Activated T-cell treated with anti-CD3 and anti-CD28 coated beads, Interleukin-2, amount 50 U/mL, for 24 hours (primary cell): ENCODE measurements at places on chromosomes 2 and 18.
A peak's percentile ranks its signal among the peaks of the same experiment; 100 is the strongest.

DNA sequence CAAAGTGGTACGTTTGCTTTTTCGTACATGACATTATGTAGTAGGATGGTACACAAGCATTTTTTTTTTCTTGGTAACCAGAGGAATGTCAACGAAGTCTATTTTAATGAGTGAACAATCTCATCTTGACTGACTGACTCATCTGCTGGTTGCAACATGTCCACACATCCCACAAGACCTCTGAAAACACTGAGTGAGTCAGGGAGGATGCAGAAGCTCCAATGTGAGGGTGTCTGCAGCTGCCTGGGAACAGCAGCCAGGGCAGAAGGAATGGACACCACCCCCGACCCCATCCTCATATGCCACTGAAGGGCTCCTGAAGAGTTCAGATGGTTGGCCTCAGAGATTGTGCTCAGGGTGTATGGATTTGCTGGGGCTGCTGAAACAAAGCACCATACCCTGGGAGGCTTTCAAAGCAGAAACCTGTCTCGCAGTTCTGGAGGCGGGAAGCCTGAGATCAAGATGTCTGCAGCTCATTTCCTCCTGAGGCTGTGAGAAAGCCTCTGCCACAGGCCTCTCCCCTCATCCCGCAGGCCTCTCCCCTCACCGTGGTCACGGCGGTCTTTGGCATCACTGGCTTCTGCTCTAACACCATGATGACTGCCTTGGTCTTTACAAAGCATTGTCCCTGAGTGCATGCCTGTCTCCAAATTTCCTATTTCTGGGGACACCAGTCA is 124.6 kb downstream of the LRATD1 start:
- no peak for DNase-seq

- peak; percentile 43 for DNase-seq
Observed at GRCh38 chr18:57077786-57078552, 68.9 kb upstream of the BOD1L2 start.

- DNase-seq: no peak
Observed at GRCh38 chr2:133503323-133503722, 64.9 kb downstream of the NCKAP5 start.

- DNase-seq: no peak
Observed at GRCh38 chr2:44965684-44966083, 24.2 kb downstream of the SIX3 start.

GRCh38 chr2:173441222-173441621 is 86.5 kb downstream of the CDCA7 start:
- DNase-seq: no peak

- no peak for DNase-seq
Observed at GRCh38 chr18:75183524-75183923, 25.4 kb downstream of the PTGR3 start.

DNA sequence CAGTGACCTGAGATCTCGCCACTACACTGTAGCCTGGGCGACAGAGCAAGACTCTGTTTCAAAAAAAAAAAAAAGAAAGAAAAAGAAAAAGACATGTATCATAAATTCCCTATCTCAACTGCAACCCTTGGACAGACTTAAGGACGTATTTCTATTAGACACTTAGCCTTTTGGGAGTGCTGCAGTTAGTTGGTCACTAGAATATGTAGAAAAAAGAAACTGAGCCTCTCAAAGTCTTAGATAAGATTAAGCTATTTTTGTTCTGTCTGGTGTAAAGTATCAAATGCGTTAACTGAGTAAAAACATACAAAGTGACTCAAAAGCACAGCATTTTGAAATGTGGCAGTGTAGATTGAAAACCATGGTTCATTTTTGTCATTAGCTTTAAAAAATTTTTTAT is 7.3 kb downstream of the NBEAL1 start:
- no peak for DNase-seq

DNA sequence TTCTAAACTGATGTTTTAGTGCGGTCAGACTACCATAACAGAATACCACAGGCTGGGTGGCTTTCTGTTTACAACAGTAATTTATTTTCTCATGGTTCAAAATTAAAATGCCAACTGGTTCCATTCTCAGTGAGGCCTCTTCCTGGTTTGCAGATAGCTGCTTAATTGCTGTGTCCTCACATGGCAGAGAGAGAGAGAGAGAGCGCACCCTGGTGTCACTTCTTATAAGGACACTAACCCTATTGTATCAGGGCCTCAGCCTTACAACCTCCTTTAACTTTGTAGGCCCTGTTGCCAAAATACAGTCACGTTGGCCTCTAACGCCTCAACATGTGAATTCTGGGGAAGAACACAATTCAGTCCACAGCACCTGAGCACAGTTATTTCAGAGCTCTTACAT is 37.5 kb upstream of the ZNF385B start:
- no peak for DNase-seq

- DNase-seq: no peak
Observed at GRCh38 chr2:25178976-25179375, 10.6 kb upstream of the POMC start.

DNA sequence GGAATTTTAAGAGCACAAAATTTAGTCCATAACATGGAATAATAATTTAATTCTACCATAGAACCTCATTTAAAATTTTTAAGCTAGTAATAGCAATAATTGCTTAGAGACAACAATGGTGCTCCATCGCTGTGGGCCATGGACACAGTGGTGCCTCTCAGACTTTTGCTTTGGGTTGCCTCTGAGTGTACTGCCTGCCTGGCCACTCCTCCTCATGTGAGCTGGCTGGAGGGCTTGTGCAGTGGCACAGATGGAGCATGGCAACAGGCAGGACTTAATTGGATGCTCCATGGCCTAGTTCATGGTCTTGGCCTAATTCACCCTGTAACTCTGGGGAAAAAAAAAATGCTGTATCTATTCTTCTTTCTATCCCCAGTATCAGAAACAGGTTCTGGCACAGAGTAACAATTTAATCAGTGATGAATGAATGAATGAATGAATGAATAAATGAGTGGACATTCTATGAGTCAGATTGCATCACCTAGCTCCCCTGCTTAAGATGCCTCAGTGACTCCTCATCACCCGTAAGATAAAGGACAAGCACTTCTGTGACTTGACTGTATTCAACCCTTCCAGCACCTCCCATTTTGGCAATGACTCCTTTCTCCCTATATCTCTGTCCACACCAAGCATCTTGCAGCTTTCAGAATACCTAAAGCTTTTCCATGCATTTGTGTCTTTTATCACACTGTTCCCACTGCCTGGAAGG is 211.8 kb upstream of the SLC14A2 start:
- DNase-seq: no peak

DNA sequence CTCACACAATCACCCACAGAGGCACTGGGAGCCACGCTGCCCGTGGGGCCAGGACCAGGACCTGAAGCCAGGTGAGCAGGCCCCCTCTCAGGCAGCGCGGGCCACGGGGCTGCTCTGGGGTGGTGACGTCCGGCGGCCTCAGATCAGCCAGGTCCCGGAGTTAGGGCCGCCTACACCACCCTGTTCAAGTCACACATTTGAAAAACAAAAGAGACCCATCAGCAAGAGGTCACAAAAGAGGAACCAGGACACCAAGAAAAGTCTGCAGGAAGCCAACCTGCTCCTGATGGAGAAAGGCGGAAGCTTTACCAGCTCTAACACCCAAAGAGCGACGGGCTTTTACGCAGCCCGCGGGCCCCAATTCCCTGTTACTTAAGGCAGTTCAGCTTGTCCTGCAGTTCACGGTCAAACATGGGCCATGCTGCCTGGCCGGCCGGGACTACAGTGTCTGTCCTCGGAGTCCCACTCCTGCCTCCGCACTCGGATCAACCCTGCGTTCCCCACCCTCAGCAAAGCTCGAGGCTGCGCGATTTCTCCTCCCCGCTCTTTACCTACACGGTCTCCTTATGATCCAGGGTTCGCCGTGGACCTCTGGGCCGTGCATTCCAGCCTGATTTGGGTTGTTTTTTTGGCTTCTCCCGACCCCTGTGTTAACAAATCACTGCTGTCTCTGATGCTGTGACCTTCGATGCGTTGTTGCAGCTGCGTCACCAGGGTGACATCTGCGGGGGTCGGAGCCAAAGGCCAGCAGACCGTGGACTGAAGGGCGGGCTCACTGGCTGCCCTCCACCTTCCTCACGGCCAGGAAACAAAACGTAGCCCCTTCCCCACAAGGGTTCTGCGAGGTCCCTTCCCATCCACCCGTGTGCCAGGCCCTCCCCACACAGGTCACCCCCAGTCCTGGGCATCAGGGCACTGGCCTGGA is 31.0 kb downstream of the SNORC start:
- no peak for DNase-seq

DNA sequence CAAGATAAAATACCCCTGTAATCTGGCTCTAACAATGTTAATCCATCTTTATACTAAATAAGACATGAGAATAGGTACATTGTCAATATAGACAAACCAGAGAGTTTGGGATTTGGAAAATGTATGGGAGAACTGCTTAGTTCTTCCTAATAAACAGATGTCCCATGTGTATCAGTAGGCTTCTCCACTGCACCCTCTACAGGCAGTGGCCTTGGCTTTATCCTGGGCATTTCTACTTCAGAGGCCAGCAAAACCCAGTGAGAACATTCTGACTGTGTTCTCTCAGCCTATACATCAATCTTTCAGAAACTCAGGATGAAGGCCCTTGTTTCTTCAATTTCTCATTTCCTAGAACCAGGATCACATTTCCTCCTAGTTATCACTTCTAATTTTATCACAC is 1167.5 kb upstream of the ACVR2A start:
- DNase-seq: no peak

DNA sequence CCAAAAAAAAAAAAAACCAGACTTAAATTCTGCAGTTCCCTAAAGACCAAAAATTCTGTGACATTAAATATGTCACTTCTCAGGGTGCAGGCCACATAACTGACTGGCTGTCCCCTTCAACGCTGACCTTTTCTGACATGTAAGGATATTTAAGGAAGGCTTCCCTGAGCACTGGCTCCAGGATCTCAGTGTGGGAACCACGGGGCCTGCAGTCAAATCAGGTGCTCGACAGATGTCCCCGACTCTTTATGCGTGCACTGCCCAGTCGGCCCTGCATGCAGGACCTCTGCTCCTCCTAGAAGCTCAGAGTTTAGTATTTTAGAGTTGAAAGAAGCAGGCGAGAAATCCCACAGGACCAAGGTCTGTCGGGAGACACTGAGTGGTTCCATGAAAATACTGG is 69.4 kb upstream of the POMC start:
- no peak for DNase-seq

DNA sequence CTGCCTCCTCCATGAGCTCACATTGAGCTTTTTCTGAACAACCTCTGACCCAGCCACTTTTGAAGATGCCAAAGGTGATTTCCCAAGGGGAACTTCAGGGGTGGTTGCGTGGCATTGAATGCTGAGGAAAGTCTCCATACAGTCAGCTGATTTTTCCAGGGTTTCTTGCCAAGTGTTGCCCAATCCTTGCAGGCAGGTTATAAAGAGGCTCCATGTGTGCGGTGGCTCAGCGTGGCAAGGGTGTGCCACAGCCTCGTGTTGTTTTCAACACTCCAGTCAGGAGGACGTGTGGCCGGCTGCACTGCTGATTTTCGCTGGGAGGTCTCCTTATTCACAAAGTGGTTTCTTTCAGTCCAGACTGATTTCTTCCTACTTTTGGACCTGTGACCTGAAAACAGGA is 81.4 kb upstream of the GATA6 start:
- DNase-seq: no peak

DNA sequence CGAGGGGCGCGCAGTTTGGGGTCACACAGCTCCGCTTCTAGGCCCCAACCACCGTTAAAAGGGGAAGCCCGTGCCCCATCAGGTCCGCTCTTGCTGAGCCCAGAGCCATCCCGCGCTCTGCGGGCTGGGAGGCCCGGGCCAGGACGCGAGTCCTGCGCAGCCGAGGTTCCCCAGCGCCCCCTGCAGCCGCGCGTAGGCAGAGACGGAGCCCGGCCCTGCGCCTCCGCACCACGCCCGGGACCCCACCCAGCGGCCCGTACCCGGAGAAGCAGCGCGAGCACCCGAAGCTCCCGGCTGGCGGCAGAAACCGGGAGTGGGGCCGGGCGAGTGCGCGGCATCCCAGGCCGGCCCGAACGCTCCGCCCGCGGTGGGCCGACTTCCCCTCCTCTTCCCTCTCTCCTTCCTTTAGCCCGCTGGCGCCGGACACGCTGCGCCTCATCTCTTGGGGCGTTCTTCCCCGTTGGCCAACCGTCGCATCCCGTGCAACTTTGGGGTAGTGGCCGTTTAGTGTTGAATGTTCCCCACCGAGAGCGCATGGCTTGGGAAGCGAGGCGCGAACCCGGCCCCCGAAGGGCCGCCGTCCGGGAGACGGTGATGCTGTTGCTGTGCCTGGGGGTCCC is at the start of gene ITGA4:
TSS of gene ITGA4 (plus strand) at position 266 of the 620 bp plus-strand sequence. CDS start at position 535, 269 bp downstream.
- DNase-seq: peak; percentile 92

GRCh38 chr2:149490296-149490695 is 97.3 kb downstream of the MMADHC start:
- DNase-seq: no peak

- DNase-seq: no peak
Observed at GRCh38 chr2:105324101-105324500, 5.4 kb downstream of the TGFBRAP1 start.

- peak; percentile 45 for DNase-seq
Observed at GRCh38 chr2:127226520-127227263, 6.6 kb upstream of the CYP27C1 start.

- DNase-seq: no peak
Observed at GRCh38 chr2:2846332-2847208, 515.5 kb upstream of the MYT1L start.

DNA sequence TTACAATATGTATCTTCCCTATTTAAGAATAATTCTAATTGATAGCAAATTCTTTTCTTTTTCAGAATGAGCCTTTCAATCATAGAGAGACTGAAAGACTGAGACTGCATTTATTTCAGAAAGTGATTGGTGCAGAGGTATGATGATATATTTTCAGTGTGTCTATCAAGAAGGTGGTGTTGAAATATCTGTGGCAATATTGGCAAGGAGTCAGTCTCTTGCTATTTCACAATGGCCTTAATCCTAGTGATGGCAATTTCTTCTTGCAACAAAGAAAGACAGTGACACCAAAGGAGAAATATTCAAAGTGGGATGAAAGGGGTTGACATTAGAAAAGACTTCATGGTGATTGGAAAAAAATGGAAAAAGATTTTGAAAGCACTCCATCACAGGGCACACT is 21.7 kb upstream of the ZBTB14 start:
- no peak for DNase-seq

DNA sequence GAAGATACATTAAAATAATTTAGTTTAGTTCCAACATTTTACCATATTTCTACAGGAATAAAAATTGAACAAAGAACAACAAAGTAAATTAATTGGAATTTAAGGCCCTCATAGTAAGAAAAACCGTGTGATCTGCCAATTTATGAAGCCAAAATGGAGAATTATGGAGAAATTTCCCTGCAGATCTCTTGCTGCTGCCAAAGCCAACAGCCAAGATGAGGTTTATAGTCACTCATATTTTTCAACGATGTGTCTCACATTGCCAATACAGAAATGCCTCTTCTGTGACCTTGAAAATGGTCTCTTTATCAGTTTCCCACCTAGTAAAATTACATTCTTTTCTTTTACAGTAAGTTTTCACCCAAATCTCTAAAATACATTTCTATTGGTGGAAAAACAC is 317.2 kb upstream of the FIGN start:
- no peak for DNase-seq

DNA sequence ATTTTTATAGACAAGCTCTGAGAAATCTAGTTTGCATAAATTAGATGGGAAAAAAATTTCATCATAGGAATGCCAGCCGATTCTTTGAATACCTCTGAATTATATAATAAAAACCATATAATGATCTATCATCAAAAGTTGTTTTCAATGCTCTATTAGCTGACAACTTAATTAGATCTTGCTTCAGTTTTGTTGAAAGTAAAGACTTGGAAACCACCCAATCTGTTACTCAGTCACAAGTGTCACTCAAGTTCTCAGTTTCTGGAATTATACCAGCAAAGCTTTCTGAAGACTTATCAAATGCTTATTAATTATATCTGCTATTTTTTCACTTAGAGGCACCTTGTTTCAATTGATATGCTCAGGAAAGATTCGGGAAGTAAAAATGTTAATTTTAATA is 17.4 kb upstream of the TP53I3 start:
- DNase-seq: no peak
